Occipital lobe (tissue), 3 donors: ENCODE measurements at places on chromosomes 5 and 9. TPM values are rescaled to one million over a fixed set of nuclear protein-coding genes. Genes with fewer than 3 reads are reported as not detected.

Gene SCGB3A2
- total RNA-seq, result not detected

DNA sequence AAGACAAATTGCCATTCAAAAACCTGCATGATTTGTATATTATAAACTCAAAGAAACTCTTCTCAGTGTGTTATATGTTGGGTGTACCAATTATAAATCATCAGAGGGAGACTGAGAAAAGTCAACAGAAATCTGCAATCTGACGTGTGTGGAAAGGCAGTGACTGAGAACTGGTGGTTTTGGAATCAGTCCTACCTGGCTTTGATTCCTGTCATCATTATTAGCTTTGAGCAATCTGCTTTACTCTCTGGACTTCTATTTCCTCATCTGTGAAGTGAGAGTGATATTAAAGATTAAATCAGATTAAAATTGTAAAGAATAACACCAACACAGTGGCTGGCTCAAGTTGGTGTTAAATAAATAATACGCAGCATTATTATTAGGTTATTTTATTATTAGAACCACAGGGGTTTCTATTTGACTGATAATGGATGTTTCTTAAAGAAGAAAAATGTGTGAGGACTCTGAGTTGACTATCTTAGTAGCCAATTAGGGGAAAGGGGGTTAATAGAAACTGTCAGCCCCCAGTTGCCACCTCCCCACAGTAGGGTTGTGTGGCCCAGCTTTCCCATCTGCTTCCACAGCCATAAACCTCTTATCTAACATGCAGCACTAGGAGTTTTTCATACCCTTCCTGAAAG lies 59.6 kb downstream of the SNCAIP start:
- DNase-seq, result no peak

DNA sequence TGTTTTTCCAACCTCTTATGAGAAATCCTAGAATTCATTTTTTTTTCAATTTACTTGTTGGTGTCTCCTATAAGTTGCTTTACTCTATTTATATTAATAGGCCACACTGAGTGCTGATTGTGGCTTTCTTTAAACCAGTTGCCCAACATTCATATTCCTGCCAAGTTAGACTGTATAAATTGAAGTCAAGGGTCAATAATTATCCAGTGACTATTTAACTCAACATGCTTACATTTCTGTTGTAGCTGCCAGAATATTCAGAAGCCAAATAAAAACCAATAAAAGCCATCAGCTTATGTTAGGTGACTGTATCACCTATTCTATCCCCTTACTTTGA lies 169.0 kb downstream of the PTPRD start:
- DNase-seq, result no peak

DNA sequence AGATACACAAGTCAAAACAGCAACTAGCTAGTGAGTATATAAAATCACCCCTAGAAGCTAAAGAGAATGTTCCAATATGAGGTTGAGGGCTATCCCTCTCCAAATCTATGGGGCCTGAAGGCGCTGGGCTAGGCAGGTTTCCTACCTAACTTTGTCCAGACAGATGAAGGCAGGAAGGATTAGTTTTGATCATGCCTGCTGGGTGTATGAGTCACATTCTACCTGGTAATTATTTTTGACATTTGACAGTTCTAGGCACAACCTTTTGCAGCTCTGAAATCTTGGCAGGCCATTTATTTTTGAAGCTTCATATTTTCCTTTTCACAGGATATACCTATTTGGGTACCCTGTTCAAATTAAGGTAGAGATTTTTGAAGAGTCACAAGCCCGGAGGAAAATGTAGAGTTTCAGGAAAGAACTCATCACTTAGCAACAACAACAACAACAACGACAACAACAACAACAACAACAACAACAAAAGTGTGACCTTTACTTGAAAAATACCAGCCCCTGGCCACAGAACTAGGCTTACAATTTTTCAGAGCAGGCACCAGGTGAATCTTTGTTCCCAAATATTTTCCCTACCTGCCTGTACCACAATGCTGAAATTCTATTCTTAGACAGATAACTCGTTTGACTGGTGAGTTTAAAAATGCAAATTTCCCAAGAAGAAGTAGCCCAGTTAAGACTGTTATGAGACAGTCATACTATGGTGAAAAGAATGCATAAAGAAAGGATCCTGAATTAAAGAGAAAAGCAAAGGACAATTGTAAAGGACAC lies 175.5 kb upstream of the TUT7 start:
- no peak for DNase-seq

- DNase-seq, result no peak
Measured at GRCh38 chr9:15468145-15468544, 42.6 kb downstream of the PSIP1 start.

DNA sequence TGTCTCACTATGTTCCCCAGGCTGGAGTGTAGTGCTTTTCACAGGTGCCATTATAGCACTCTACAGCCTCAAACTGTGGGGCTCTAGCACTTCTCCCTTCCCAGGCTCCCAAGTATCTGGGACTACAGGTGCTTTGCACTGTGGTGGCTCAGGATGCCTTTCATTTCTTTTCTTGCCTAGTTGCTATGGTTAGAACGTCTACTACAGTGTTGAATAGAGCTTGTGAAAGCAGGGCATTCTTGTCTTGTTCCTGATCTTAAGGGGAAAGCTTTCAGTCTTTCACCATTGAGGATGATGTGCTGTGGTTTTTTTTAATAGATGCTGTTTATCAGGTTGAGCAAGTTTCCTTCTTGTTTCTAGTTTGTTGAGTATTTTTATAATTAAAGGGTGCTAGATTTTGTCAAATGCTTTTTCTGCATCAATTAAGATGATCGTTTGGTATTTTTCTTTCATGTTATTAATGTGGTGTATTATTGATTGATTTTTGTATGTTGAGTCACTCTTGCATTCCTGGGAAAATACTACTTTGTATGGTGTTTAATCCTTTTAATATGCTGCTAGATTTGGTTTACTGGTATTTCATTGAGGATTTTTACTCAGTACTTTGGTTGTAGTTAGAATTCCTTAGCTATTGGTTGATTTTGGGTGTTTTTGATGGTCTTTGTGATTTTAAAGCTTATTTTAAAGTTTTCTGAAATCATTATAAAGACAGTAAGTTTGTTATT lies 35.6 kb downstream of the GPBP1 start:
- no peak for DNase-seq

Gene RAD1
- total RNA-seq, result 48.4 TPM

Gene C9orf72
- total RNA-seq, result 69.3 TPM

- DNase-seq, result no peak
Measured at GRCh38 chr5:55896238-55896637, 45.1 kb downstream of the IL31RA start.

DNA sequence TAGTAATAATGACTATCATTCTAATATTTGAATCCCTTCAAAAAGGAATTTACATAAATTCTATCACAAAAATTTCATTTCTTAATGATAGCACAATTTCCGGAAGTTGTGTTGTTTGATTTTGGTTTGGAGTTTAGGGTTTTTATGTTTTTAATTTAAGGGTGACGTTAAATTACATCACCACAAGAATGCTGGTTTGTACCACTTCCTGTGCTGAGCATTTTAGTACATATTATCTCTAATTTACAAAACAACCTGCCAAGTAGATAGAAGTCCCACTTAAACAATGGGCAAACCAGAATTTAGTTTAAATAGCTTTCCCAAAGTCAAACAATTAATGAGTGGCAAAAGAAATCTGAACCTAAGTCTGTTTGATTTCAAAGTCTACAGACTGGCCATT lies 63.4 kb downstream of the DENND1A start:
- no peak for DNase-seq

- DNase-seq, result no peak
Measured at GRCh38 chr9:16721972-16722371, 148.5 kb downstream of the BNC2 start.

Gene PCDHA9
- 18.6 TPM for total RNA-seq

Gene YIPF5
- 81.7 TPM for total RNA-seq

DNA sequence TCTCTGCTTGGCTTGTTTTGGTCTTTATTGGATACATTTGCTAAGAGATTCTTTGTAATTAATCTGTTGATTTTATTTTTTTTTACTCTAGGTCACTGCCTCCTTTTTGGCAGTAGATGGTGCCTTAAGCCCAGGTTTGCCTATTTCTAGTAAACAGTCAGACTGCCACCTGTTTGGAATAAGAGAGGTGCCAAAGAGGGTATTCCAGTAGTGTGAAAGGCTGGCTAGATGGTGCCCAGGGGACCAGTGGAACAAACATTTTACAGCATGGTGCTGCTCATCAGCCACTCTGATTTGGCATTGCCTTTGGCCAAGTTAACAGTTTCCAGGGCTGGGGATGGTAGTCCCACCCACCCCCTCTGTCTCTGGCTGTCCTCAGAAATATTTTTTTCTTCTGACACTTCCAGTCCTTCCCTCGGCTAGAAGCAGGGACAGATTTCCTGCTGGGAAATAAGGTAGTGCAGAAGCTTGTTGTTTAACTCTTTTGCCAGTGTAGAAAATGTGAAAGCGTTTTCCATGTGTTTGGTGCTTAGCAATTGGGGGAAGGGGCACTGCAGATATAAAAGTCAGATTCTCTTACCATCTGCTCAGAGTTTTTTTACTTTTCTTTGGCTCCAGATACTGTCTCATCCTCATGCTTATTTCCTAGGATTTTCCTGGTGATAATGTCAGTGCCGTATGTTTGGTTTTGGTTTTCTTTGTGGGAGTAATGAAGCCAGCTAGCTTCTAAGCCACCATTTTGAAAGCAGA lies 36.6 kb upstream of the FBXL7 start:
- no peak for DNase-seq
